Astrocyte (in vitro differentiated cells and primary cell): ENCODE measurements at places on chromosomes 5 and 9.
A peak's percentile ranks its signal among the peaks of the same experiment; 100 is the strongest.

DNA sequence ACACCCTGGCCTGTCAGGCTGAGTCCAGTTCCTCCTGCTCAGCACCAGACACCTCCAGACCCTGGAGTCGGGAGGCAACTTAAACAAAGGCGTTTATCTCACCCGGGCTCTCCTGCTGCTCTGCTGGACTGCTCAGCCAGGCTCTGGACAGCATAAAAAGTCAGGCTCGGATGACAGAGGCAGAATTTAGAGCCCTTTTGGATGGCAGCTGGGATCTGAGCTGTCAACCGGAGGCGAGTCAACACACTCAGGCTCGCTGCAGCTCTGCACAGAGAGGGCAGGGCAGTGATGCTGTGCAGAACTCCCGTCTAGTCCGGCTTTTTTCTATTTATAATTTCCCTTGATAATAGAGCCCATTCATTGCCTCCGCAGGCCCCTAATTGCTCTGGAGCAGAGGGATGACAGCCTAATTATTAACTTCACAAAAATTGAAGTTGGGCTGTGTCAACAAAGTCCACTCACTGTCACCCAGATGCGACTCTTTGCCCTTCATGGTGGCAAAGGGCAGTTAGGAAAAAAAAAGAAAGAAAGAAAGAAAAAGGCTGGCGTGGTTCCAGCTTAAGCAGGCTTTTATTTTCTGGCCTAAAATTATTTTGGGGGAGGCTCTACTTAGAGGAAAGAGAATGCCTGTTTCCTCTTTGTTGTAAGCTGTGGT is 37.6 kb downstream of the STC2 start:
- peaks cover 19% of the 10 kb centered on the region for H3K4me1 ChIP-seq
- no peak overlapping the region for H3K27ac ChIP-seq
- no peak overlapping the region for H3K4me3 ChIP-seq

GRCh38 chr9:109411069-109411761 is 86.9 kb downstream of the PTPN3 start:
- no peaks in the 10 kb centered on the region for H3K4me1 ChIP-seq
- no peak overlapping the region for H3K4me3 ChIP-seq

GRCh38 chr9:91391818-91392217 is 30.1 kb upstream of the AUH start:
- DNase-seq, result no peak
- H3K27ac ChIP-seq, result no peak overlapping the region
- no peaks in the 10 kb centered on the region for H3K27me3 ChIP-seq
- no peak overlapping the region for H3K4me3 ChIP-seq

DNA sequence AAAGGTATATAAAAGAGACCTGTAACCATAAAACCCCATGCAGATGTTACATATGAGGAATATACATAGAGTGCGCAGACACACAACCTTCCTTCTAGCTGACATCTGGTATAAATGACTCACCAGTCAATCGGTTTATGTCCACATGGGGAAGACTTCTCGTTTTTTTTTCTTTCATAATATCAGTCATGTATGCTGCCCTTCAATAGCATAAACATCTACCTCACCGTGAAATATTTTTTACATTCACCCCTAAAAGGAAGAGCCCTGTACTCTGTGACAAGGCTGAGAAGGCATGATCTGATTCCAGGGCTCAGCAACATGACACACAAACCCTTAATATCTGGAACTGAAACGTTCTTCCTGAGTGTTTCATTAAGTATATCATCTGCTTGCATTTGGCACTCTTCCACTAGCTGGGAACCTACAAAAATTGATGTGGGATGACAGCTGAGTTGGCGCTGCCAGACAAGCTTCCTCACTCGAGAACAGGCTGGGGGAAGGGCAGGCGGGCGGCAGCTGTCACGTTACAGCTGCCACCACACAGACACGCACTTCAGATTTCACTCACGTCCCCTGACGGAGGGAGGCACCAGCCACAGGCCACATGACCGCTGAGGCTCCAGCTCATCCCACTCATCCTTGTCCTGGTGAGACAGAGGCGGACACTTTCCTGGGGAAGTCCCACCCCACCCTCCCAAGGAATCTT is 74.2 kb downstream of the SHB start:
- H3K4me3 ChIP-seq, result peak overlapping the region; percentile 5
- DNase-seq, result peak; percentile 70
- peak overlapping the region; percentile 68 for H3K27ac ChIP-seq
- H3K36me3 ChIP-seq, result peaks cover 3% of the 10 kb centered on the region
- H3K4me1 ChIP-seq, result peaks cover 30% of the 10 kb centered on the region

GRCh38 chr5:171379961-171380360 is 7.7 kb upstream of the NPM1 start:
- no peak overlapping the region for H3K4me3 ChIP-seq
- H3K27ac ChIP-seq, result no peak overlapping the region
- H3K4me1 ChIP-seq, result no peaks in the 10 kb centered on the region
- no peak for DNase-seq
- no peaks in the 10 kb centered on the region for H3K27me3 ChIP-seq

DNA sequence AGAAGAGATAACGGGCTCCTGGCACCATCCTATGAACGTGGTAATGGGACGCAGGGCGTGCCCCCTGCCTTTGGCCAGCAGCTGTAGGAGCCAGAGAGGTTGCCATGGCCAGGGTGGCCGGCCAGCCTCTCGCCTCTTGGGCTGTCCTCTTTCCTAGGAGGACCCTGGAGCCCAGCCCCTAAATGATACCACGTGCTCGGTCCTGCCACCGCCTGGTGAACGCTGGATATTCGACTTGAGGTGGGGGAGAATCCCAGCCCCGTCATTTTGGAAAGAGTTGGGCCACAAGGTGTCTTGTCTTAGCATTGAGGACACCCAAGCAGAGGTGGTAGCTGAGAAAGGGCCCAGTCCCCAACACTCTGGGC is 391 bp upstream of the NRG2 start:
- H3K4me3 ChIP-seq, result peak overlapping the region; percentile 59
- no peak overlapping the region for H3K27ac ChIP-seq
- H3K4me1 ChIP-seq, result peaks cover 14% of the 10 kb centered on the region
- H3K27me3 ChIP-seq, result peaks cover 9% of the 10 kb centered on the region
- DNase-seq, result no peak
- H3K36me3 ChIP-seq, result no peaks in the 10 kb centered on the region

DNA sequence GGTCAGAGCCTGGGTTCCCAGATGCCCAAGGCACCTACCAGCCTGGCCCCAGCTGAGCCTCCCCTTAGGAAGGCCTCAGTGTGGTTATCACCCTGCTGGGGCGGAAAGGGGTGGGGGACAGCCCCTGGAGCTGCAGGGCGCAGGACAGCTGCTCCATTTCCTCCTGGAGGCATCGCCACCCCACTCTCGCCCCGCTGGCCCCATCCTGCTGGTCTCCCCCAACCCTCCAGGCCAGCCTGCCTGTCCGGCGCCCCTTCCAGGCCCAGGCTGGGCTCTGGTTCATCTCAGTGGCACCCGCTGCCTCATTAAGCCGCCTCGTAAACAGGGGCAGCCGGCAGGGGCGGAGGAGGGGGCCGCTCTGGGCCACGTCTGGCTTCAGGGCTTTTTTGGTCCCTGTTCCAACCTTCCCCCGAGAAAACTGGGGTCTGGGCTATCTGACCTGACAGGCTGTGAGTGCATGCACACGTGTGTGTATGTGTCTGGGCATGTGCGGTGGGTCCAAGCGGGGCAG is 30.8 kb upstream of the ENHO start:
- H3K27ac ChIP-seq, result no peak overlapping the region
- no peaks in the 10 kb centered on the region for H3K4me1 ChIP-seq
- H3K27me3 ChIP-seq, result peaks cover 7% of the 10 kb centered on the region
- H3K36me3 ChIP-seq, result no peaks in the 10 kb centered on the region
- no peak for DNase-seq

GRCh38 chr9:1938675-1939170 is 76.4 kb upstream of the SMARCA2 start:
- no peak overlapping the region for H3K27ac ChIP-seq
- H3K4me1 ChIP-seq, result no peaks in the 10 kb centered on the region
- H3K27me3 ChIP-seq, result no peaks in the 10 kb centered on the region
- no peak for DNase-seq
